SIG-M5 (cell line): ENCODE measurements at places on chromosomes 11 and 22.

DNA sequence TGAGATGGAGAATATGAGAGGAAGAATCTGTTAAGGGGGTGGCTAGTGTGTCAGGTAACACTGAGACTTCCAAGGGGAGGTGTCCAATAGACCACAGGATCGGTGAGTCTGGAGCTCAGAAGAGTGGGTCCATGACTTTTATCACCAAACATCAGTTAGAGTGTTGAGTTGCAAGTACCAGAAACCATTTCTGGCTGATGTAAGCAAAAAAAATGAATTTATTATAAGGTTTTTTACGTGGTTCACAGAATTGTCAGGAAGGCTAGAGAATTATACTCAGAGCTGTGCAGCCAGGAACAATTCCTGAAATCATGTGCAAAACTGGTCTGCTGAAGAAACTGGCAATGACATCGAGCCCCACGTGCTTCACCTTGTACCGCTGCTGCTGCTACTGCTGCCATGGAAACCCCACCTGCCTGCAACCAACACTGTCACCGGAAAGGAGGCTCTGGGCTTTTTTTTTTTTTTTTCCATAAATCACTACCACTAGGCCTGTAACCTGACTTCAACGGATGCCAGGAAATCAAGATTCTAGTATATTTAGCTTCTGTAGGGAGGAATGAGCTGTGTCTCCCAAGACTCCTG is 16.6 kb upstream of the STK33 start:
- DNase-seq, result no peak

DNA sequence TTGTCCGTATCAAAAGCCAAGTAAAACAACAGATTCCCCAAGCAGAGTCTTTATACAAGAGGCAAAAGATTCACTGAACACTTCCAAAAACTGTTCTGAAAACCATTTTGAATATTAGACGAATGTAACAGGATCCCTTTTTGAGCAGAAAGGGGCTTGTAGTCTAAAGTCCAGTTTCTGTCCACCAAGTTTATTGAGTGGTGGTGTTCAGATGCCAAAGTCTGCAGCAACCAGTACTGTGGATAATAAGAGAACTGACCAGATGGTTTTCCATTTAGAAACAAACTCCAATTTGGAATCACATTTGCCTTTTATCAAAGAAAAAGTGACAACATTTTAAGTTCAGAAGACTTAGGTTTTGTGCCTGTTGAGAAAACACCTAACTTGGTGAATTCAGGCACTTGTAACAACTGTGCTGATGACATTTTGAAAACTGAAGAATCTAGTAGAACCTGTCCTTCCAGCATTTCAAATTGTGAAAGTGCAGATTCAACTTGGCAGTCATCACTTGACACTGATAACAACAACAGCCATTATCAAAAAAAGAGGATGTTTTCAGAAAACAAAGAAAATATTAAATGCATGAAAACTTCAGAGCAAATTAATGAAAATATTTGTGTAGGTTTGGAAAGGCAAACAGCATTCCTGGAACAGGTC is 217.1 kb downstream of the CSNK2A3 start:
- no peak for DNase-seq

- no peak for DNase-seq
Observed at GRCh38 chr11:68343761-68344256, 31.4 kb downstream of the LRP5 start.

GRCh38 chr22:42959576-42960509 is 55.1 kb downstream of the PACSIN2 start:
- DNase-seq, result no peak

GRCh38 chr11:128506999-128507611 is 80.3 kb downstream of the ETS1 start:
- DNase-seq, result no peak

- DNase-seq, result no peak
Observed at GRCh38 chr22:31055635-31056159, 25.4 kb upstream of the SMTN start.

DNA sequence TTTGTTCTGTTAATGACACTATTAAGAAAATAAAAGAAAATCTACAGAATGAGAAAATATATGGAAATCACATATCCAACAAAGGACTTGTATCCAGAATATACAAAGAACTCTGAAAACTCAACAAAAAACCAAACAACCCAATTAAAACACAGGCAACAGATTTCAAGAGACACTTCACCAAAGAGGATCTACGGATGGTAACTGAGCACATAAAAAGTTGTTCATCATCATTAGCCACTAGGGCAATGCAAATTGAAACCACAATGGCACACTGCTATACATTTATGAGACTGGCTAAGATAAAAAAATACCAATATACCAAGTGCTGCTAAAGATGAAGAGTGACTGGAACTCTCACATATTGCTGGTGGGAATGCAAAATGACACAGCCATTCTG is 34.5 kb upstream of the SLC25A1 start:
- no peak for DNase-seq

DNA sequence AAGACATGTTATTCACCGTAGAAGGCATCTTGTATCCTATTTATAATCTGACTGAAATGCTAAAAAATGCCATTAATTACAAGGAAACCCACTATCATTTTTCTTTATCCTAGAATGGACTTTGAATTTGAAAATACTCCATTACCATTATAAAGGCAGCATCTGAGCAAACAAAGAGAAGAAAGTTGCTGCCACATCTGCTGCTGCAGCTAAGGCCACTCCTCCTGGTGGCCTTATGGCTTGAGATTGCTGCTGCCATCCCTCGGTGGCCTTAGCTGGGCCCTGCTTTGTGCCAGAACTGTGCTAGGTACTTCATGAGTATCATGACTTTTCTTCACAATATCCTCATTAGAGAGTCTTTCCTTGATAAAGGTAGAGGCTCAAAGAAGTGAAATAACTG is 1210.1 kb upstream of the TENM4 start:
- DNase-seq, result no peak
